ENCODE measurements at places on chromosomes 11 and 22.

- no peaks in the 10 kb centered on the region for H3K36me3 ChIP-seq
- no peaks in the 10 kb centered on the region for H3K27me3 ChIP-seq
- DNase-seq: no peak
- H3K4me1 ChIP-seq: peaks cover under 1% of the 10 kb centered on the region
Measured at GRCh38 chr11:20443596-20443995, 56.1 kb downstream of the PRMT3 start.

DNA sequence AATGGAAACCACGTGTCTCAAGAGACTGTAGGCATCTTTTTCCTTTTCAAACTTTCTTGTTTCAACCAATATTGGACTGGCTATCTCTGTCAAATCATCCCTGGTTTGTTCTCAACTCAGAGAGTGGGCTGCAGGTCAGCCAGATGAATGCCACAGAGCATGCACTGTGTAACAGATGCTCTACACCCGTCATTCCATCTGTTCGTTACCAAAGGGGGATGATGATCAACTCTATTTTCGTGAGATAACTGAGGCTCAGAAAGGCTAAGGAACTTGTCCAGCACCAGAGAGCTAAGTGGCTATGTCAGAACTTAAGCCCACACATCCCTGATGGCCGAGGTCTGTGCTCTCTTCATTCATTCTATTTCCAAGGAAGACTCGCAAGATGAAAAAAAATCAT lies 42.1 kb downstream of the SLC1A2 start:
- no peak for DNase-seq
- H3K27ac ChIP-seq: no peak overlapping the region
- H3K4me1 ChIP-seq: peaks cover 19% of the 10 kb centered on the region
- no peak overlapping the region for H3K4me3 ChIP-seq

DNA sequence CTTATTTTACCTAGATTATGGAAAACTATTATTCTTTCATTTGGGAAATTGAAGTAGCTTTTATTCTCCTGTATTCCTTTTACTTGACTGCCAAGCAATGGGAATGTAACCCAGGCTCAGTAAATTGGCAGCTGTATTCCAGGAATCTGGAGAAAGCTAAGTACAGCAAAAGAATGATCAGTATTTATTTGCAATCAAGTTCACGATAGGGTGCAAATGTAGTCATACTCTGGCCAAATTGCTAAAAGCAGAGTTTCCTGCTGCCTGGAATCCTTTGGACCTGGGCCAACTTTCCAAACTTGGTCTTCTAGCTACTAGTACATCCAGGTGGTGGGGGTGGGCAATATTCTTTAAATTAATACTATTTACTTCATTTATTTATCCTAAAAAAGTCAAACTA lies 286.0 kb upstream of the CTSC start:
- no peaks in the 10 kb centered on the region for H3K36me3 ChIP-seq
- no peak overlapping the region for H3K4me3 ChIP-seq
- no peak overlapping the region for H3K27ac ChIP-seq
- H3K4me1 ChIP-seq: no peaks in the 10 kb centered on the region
- H3K27me3 ChIP-seq: no peaks in the 10 kb centered on the region
- no peak for DNase-seq

DNA sequence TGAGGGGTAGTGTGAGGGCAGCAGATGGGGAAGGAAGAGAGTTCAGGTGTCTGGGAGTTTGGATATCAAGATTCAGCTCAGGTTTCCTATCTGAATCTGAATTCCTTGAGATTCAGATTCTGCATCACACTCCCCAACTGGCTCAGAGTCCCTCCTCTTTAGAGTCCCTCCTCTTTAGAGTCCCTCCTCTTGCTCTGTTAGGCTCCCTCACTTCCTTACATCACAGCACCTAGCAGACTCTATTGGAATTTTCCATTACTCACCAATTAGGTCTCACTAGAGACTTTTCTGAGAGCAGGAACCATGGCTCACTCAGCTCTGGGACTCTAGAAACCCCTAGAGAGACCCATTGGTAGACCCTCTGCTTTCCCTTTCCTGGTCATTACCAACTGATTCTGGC lies 303.4 kb upstream of the SYN3 start:
- no peak overlapping the region for H3K27ac ChIP-seq
- no peaks in the 10 kb centered on the region for H3K27me3 ChIP-seq
- no peak overlapping the region for H3K4me3 ChIP-seq
- no peaks in the 10 kb centered on the region for H3K4me1 ChIP-seq
- no peak for DNase-seq

Measured in body of pancreas (tissue), 4 donors.